ENCODE measurements at places on chromosomes 5 and 9. TPM values are rescaled to one million over a fixed set of nuclear protein-coding genes. Genes with fewer than 3 reads are reported as not detected.

DNA sequence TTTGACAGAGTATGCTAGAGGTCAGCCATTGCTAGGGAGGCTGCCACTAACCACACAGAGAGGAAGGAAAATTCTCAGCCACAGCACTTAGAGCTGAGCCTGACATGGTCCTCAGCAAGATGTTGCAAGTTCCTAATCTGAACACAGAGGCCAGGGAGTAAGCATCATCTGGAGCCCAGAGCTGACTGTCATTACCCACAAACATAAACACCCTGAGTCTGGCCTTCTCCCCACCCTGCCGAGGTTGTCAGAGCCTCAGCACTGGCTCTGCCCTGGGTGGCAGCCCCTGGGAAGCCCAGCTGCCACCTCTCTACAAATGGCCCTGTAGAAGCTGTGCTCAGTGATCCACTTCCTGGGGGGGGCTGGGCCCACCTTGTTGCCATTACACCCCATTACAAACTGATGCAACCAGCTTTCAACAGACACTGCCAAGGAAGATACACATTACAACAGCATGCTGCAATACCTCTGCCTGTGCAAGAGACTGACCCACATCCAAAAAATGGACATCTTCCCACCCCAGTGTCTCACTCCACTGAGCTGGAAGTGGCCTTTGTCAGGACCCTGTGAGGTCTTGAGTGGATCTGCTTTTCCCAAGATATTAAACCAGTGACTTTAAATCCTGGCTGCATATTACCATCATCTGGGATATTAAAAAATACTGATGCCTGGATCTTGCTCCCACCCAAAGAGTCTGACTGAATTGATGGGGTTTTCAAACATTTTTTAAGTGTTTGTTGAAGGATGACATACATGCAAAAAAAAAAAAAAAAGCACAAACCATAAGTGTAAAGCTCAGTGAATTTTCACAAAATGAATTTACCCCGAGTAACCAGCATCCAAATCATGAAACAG, 33.0 kb downstream of the IRF1 start:
- DNase-seq: no peak

The CATSPER3 gene
- not detected for total RNA-seq

GRCh38 chr9:123590499-123590898, 234.5 kb downstream of the CRB2 start:
- no peak for DNase-seq

The SLC6A7 gene
- not detected for total RNA-seq

DNA sequence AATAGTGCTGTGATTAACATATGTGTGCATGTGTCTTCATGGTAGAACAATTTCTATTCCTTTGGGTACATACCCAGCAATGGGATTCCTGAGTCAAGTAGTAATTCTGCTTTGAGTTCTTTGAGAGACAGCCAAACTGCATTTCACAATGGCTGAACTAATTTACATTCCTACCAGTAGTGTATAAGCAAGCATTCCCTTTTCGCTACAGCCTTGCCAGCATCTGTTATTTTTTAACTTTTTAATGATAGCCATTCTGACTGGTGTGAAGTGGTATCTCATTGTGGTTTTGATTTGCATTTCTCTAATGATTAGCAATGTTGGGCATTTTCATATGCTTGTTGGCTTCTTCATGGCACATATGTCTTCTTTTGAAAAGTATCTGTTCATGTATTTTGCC, 308.5 kb downstream of the ARRDC3 start:
- DNase-seq: no peak

- DNase-seq: no peak
Measured at GRCh38 chr5:178201927-178202235, 2.5 kb upstream of the HNRNPAB start.

The ZNF608 gene
- total RNA-seq: 21.6 TPM

DNA sequence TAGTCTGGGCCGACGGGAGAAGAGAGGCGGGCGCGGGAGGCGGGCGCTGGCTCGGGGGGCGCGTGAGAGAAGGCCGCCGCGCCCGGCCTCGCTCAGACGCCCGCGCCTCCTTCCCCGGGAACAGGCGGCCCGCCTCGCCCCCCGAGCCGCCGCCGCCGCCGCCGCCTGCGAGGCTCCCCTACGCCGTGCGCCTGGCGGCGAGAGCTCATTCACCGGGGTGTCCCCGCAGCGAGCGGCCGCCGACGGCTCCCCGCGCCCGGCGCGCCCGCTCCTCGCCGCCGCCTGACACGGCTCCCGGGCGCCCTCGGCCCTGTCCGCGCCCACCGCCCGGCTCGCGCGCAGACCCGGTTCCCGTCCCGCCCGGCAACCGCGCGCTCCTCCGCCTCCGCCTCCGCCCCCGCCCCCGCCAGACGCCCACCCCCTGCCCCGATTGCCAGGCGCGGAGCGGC, at the start of gene GNAQ:
Gene GNAQ, minus strand, starts transcription at position 368 of the 449 bp plus-strand sequence. CDS start 576 bp downstream, outside the sequence.
- DNase-seq: no peak

The PLK2 gene
- total RNA-seq: 801 TPM

The LRRC19 gene
- total RNA-seq: not detected

The FAM221B gene
- total RNA-seq: not detected

DNA sequence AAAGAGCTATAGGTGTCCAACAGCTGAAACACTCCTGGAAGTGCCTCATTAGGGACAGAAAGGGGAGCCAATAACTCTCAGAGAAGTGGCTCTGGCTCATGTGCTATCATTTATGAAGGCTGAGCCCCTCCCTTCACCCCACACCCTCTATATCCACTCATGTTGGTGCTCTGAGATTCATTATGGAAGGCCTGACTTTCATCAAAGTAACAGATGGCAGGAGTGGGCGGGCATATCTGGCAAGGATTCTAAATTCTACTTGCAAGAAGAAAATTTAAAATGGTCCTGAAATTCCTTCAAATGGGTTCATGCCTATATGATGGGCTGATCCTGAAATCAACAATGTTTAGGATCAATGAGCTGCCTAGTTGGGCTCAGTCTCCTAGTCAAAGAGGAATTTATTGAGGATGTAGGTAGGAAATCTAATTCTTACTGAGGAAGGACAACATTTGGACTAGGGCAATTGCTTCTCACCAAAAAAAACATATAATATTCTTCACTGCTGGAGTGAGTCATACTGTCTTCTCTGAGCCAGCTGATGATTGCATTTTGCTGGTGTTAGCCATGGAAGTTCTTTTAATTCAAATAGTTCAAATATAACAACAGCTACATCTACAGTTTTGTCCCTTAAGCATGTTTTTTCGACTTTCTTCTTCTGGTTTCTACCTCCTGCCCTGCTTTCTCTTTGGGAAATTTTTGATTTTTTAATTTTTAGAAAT, 23.5 kb downstream of the NMRK1 start:
- DNase-seq: no peak

DNA sequence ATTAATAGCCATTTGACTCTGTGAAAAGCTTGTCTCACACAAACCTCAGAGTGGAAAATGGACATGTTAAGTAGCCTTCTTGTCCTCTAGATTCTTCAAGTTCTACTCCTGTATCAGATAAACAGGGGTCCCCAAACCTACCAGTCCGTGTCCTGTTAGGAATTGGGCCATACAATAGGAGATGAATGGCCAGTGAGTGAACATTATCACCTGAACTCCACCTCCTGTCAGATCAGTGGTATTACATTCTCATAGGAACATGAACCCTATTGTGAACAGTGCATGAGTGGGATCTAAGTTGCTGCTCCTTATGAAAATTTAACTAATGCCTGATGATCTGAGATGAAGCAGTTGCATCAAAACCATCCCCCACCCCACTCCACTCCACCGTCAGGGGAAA, 136.3 kb downstream of the TMEM232 start:
- DNase-seq: no peak

The SPATA24 gene
- 6.7 TPM for total RNA-seq

The LHX3 gene
- not detected for total RNA-seq

GRCh38 chr9:73095425-73095824, 56.2 kb upstream of the ANXA1 start:
- no peak for DNase-seq

DNA sequence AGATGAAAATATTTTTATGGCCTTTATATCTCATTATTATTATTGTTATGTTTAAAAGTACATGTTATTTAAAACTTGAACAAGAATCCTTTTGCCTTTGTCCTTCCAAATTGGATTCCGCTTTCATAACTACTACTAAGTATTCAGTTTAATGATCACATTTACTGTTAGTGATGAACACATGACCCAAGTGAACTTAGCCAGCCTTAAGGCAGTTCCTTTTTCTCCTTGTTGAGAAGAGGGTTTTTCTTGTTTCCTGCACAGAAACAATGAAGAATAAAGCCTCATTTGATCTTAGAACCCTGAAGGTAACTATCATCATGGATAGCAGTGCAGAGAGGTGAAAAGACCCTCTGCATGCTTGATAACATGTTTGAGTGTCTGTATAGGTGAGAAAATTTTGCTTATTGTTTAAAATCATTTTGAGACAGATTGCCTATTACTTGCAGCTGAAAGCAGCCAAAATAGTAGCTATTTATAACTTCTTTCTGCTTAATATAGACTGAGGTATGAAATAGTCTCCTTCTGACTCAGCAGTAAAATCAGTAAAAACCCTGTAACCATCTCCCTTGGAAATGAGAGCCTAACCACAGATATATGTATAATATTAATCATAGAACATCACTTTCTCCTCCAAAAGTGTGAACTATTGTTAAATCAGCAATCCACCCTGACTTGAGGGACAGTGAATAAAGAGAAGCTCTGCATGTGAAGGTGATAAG, 266.2 kb downstream of the SPATA31D1 start:
- DNase-seq: no peak

- DNase-seq: no peak
Measured at GRCh38 chr5:115168829-115169486, 750 bp downstream of the TRIM36 start.

DNA sequence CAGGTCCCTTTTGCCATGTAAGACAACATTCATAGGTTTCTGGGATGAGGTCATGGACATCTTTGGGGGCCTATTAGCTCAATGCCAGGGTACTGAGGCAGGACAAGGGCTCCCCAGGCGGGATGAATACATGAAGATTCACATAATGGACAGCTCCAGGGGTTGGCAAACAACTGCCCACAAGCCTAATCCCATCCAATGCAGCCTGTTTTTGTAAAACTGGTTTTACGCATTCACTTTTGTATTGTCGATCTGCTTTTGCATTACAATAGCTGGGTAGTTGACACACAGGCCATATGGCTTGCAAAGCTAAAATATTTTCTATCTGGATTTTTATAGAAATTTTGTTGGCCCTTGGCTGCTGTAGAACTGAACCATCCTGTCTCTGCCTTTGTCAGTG, 248.5 kb upstream of the PANK3 start:
- no peak for DNase-seq

DNA sequence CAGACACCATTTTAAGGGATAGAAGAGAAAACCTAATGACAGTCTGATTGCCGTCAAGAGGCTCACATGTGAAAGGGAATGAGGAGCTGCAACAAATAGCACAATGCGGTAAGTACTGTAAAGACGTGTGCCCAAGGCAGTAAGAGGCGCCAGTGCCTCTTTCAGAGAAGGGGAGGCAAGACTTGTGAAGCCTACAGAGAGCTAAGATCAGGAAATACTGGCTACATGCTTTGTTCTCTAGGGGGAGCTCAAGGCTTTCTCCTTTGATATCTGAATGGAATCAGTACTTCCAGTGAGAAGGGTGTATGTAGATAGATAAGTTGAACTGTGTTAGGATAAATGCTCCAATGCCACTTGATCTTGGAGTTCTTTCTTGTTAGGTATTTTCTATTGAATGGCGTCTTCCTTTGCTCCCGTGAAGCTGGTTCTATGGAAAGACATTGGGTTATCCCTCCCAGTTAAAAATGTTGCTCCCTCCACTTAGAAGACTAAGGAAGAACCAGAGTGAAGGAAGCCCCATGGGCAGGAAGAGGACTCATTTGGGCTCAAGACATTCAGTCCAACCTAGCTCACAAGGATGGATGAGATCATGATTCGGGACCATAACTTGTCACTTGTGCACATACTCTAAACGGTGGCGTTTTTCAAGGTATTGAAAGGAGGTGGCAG, 23.5 kb upstream of the ALDOB start:
- peak; percentile 35 for DNase-seq

The SMIM33 gene
- total RNA-seq: not detected

- DNase-seq: no peak
Measured at GRCh38 chr5:149006426-149006825, 56.4 kb downstream of the SH3TC2 start.

DNA sequence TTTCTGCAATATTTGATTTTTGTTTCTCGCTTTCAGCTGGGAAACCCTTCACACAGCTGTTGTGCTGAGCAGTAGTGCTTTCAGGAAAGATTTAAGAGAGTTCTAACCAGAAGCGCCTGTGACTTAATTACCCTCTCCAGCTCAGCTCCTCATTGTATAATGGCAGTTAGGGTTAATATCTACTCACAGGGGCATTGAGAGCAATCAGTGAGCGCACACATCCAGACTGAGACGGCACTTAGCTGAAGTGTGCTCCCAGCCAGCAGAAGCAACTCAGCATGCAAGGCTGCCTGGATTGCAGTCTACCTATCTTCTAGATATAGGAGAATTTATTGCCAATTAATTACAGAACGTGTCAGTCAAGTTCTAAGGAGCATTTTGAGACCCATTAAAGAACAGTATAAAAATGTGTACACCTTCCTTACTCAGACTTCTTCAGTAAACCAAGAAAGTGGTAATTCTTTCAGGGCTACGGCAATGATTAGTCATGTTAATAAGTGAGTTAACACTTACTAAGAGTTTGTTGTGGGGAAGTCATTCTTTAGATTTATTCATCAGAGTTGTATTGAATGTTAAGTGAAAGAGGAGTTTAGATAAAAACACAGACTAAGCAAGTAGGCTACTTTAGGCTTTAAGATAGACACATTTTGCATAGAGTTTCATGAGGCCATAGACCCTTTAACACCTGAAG, 111.7 kb upstream of the PCAT7 start:
- no peak for DNase-seq

The FCN2 gene
- total RNA-seq: not detected

DNA sequence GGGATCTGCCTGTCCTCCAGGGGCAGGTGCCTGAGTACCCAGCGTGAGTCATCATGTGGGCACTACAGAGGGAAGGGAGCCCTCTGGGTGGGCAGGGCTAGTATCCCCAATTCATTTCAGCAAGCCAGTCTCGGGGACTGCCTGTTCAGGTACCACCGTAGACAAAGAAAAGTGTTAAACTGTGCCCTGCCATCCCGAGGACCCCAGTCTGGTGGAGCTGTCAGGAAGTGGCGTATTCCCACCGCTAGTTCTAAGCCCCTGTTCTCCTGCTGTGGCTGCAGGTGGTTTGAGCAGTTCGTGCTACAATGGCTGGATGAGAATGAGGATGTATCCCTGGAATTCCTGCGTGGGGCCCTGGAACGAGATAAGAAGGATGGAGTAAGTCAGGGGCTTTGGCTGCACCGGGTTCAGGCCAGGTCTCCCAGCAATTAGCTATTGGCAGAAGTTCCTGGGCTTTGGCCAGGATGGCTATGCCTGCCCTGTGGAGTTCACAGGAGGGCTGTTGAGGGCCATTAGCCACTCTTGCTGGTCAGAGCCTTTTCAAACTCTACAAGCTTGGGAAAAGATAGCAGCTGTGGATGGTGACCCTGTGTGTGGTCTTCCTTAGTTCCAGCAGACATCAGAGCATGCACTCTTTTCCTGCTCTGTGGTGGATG, 93.2 kb upstream of the RUSC2 start:
- no peak for DNase-seq

Data from pulmonary artery endothelial cell (primary cell).